ENCODE measurements at places on chromosomes 3 and 15.

DNA sequence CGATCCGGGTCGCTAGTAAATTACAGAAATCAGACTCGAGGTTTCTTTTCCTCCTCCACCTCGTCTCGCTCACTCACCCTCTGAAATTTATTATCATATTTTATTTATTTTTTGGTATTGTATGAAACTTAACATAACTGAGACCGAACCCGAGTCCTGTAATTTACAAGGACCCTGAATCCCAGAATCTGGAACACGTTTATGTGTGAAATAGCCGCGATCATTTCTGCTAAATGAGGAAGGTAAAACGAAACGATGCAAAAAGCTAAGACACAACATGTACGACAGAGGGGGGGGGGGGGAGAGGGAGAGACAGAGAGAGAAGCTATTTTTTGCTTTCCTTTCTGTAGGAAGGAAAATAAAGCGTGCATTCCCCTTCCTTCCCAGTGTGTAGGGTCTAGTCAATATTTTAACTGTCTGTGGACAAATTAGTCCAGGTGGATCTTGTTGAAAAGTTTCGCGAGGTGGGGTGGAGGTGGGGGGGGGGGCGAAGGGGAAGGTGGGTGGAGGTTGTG, 1.6 kb downstream of the BBX start:
- ATAC-seq: no peak

DNA sequence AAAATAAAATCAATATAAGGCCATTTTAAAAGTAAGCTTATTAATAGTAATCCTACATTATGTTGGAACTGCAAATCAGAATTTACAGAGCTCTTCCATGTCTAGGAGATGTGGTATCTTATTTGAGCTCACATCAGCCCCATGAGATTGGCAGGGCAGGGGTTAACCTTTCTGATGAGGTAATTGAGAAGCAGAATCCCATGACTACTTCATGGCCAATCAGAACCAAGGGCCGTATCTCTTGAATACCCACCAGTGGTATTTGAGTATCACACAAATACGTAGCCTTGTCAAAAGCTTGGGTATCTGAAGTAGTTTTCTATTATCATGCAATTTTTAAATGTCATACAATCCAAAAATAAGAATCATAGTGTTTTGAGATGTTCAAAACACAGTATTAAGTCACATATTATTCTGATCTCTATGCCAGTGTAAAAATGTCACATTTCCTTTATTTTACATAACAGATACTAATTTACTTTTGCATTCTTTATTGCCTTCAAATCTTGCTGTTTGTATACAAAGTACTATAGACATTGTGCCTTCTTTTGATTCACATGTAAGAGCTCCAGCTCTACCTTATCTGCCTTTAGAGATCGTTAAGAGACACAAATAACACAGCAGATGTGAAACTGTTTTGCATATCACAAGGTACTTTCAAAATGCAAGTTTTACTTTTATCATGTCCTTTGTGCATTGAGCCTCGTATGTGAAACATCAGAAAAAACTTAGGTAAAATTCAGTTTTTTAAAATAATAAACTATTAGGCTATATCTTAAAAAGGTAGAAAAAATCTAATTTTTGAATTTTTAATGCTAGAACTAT, 251.7 kb upstream of the GOLGA6L4 start:
- no peak for ATAC-seq

GRCh38 chr3:50172626-50173220, 17.6 kb downstream of the SEMA3F start:
- ATAC-seq: peak; percentile 72

DNA sequence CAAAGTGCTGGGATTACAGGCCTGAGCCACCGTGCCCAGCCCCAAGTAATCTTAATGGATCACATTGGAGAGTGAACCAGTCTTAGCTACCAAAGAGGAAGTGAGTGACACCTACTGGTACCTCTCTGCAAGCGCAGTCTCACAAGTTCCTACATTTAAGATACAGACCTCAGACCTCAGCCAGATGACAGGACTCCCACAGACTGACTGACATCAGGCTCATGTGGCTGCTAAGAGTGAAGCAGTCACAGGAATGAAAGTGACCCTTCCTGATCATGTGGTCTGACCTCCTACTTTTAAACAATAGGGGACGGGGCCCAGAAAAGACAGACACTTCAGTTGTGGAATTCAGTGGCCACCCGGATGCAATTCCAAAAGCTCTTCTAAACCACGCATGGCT, 36.3 kb upstream of the GNB5 start:
- peak; percentile 81 for ATAC-seq

- ATAC-seq: no peak
Observed at GRCh38 chr3:6551165-6551564, 309.8 kb upstream of the GRM7 start.

GRCh38 chr15:100049483-100049882, 292.3 kb downstream of the ADAMTS17 start:
- no peak for ATAC-seq

GRCh38 chr3:130761730-130762311, 15.2 kb upstream of the PIK3R4 start:
- ATAC-seq: no peak

DNA sequence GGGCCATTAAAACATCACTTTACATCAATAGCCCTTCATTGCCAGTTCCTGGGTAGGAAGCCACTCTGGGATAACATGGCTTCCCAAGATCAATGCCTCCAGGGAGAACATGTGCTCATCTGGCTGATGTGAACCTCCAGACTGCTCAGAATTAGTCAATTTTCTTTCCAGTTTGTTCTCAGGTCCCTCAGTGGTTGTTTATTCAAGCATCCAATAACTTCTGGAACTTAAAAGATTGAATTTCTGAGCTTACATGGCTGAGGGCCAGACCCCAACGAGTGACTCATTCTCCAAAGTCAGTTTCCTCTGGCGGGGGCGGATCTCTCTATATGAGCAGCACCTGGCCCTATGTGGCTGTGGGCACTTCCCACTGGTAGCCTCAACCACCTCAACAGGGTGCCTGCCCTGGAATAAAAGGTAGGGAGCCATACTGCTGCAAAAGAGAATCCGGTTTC, 34.0 kb downstream of the LYZL4 start:
- ATAC-seq: no peak

GRCh38 chr15:86541540-86541939, 461.9 kb downstream of the AGBL1 start:
- no peak for ATAC-seq

- peak; percentile 49 for ATAC-seq
Observed at GRCh38 chr3:105387122-105387751, 20.5 kb downstream of the ALCAM start.

GRCh38 chr15:63083541-63083940, 38.1 kb upstream of the LACTB start:
- ATAC-seq: no peak

GRCh38 chr3:66778777-66779176, 219.3 kb upstream of the KBTBD8 start:
- ATAC-seq: no peak

- peak; percentile 49 for ATAC-seq
Observed at GRCh38 chr3:172557515-172558220, 34.4 kb upstream of the TNFSF10 start.

DNA sequence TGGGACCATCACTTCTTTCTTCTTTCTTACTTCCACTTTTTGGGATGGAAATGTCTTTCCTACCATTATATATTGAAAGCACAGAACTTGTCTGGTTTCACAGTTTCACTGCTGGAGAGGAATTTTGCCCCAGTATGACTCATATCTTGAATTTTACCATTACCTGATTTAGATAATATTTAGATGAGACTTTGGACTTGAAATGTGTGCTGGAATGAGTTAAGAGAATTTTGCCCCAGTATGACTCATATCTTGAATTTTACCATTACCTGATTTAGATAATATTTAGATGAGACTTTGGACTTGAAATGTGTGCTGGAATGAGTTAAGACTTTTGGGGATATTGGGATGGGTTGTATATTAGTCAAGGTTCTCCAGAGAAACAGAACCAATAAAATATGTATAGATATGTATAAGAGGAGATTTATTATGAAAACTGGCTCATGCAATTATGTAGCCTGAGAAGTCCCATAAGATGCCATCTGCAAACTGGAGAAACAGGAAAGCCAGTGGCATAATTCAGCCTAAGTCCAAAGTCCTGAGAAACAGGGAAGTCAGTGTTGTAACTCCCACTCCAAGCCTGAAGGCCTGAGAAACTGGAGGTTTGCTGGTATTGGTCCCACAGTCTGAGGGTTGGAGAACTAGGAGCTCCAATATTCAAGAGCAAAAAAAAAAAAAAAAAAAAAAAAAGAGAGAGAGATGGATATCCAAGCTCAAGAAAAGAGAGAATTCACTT, 1029.2 kb downstream of the EPHA3 start:
- no peak for ATAC-seq

GRCh38 chr15:56869573-56869972, 48.9 kb upstream of the TCF12 start:
- ATAC-seq: no peak

- no peak for ATAC-seq
Observed at GRCh38 chr15:47445723-47446392, 271.4 kb upstream of the SEMA6D start.

DNA sequence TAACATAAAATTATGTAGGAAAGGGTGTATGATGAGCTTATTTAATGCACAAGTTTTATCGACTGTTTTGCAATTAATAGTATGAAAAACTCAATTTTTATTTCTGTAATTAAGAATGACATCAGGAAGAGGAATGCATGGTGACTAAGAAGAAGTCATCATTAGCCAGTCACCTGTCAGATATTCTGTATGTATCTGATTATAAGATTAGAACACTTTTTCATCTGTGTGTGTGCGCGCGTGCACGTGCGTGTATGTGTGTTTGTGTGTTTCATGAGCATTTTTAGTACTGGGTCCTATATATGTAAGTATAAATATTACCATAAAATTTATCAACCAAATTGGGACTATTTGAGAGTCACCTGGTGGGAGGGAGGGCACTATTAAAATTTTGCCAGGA, 5.0 kb upstream of the ABHD2 start:
- no peak for ATAC-seq

DNA sequence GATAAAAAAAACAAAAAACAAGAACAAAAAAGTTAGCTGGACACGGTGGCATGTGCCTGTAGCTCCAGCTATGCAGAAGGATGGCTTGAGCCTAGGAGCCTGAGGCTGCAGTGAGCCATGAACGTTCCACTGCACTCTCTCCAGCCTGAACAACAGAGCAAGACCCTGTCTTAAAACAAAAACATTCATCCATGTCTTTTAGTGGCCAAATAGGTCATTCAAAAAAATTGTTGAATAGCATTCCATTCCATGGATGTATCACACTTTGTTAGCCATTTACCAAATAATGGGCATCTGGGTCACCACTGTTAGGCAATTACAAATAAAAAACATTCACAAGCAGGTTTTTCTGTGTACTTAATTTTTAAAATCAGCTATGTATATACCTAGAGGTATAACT, 139.7 kb downstream of the STAG1 start:
- ATAC-seq: no peak

GRCh38 chr15:98147415-98147814, 186.9 kb downstream of the ARRDC4 start:
- no peak for ATAC-seq

DNA sequence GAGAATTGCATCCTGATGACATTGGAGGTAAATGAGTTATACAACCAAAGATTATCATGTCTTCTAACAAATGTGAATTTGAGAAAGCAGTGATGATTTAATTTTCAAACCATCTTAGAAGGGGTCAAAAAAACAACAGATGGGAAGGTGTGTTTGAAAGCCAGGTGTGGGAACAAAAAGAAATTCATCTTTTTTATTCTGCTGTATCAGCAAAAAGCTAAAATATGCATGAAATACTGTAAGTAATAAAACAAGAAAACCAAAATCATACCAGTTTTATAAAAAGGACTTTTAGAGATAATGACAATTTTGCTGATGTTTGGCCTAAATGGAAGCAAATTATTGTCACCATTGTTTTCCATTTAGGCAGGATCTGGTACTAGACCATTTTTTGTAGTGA, 145.5 kb downstream of the FBN1 start:
- ATAC-seq: no peak

DNA sequence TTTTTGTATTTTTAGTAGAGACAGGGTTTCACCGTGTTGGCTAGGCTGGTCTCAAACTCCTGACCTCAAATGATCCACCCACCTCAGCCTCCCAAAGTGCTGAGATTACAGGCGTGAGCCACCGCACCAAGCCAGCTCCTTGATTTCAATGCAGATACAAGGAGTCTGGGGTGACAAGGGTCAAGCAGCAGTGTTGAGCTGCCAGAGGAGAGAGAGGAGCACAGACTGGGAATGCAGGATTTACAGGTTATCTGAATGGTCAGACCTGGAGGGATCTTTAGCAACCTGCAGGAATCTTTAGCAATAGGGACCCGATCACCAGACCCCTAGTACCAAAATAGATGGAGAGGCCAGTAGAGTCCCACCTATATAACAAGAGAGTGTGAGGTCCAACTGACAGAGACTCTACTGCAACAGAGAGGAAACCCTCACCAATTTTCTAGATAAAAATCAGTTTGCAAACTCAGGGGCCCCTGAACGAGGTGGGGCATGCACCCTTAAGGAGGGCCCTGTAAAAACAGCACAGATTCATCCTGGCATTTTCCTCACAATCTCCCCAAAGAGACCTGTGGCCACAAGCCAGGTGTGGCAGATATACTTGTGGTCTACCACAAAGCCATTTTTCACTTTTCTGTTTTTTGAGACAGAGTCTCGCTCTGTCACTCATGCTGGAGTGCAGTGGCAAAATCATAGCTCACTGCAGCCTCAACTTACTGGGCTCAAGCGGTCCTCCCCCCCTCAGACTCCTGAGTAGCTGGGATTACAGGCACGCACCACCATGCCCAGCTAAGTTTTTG, 10.7 kb upstream of the SHISA5 start:
- no peak for ATAC-seq

- peak; percentile 92 for ATAC-seq
Observed at GRCh38 chr3:189233225-189233858, 61.6 kb downstream of the TPRG1 start.

DNA sequence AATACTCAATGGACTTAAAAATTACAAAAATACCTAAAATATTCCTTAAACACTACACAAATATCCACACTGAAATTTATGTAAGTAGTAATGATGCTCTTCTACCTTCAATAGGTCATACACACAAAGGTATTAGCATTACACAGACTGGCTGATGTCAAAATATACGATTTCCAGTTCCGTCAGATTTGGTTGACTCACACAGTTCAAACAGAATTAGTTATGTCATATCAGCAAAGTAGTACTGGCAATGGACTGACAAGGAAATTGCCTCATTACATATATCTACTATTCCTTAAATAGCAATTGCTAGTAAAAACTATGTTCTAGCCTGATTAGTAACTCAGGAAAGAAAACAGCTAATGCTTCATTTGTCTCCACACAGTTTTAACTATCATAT, 70.8 kb downstream of the ADAM10 start:
- peak; percentile 83 for ATAC-seq

Measured in esophagus mucosa (tissue), 1 donor.